ENCODE measurements at places on chromosomes 3 and 15.

- DNase-seq = no peak
Measured at GRCh38 chr3:146085678-146086077, 75.3 kb downstream of the PLOD2 start.

DNA sequence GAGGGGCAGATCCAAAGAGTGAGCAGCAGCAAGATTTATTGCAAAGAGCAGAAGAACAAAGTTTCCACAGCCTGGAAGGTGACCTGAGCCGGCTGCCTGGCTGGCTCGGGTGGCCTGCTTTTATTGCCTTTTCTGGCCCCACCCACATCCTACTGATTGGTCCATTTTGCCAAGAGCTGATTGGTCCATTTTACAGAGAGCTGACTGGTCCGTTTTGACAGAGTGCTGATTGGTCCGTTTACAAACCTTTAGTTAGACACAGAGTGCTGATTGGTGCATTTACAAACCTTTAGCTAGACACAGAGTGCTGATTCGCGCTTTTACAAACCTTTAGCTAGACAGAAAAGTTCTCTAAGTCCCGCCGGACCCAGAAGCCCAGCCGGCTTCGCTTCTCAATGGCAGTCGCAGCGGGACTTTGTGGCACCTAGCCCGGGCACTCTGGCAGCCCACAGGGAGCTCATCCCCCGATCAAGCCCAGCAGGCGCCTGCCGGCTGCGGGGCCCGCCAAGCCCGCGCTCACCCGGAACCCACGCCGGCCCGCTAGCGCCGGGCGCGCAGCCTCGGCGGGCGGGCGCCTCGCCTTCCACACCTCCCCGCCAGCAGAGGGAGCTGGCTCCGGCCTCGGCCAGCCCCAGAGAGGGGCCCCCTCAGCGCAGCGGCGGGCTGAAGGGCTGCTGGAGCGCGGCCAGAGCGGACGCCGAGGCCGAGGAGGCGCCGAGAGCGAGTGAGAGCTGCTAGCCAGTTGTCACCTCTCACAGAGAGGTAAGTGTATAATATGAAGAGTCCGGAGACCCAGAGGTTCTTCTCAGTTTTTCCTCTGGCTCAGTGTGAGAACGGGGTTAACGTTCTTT is 339.2 kb downstream of the CHL1 start:
- DNase-seq = no peak

DNA sequence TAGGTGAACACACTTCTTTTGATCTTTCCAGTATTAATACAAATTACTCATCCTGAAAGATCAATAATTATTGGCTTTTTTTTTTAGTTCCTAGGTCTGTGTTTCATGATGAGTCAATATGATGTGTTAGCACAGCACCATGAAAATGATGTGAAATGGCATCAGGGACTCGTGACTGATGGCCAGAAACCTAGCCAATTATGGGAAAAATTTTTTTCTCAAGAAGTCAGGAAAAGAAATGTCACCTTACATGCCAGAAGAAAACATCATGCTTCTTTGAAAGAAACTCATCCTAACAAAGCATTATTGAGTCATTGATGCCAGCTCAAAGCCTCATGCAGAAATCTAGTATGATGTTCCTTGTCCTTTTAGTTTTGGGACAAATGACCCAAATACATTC is 468.3 kb upstream of the CBLB start:
- DNase-seq = no peak

- DNase-seq = no peak
Measured at GRCh38 chr15:69484837-69485236, 32.2 kb downstream of the RPLP1 start.

- DNase-seq = no peak
Measured at GRCh38 chr3:159189994-159190669, 388.3 kb downstream of the MFSD1 start.

DNA sequence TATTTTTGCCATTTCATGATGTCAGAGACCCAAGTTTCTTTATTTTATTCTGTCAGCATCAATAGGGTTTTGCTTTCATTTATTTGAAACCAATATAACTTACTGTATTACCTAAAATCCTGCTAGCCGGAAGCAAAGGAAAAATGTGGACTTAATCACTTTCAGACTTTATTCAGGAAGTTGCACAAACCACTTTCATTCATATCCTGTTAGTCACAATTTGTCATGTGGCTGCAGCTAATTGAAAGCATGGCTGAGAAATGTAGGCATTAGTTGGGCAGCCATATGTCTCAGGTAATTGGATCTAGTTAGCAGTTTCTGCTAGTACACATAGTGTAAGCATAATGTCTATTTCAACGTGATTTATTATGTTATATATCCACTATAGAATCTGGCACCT is 462.3 kb upstream of the SGO1 start:
- DNase-seq = peak; percentile 24

DNA sequence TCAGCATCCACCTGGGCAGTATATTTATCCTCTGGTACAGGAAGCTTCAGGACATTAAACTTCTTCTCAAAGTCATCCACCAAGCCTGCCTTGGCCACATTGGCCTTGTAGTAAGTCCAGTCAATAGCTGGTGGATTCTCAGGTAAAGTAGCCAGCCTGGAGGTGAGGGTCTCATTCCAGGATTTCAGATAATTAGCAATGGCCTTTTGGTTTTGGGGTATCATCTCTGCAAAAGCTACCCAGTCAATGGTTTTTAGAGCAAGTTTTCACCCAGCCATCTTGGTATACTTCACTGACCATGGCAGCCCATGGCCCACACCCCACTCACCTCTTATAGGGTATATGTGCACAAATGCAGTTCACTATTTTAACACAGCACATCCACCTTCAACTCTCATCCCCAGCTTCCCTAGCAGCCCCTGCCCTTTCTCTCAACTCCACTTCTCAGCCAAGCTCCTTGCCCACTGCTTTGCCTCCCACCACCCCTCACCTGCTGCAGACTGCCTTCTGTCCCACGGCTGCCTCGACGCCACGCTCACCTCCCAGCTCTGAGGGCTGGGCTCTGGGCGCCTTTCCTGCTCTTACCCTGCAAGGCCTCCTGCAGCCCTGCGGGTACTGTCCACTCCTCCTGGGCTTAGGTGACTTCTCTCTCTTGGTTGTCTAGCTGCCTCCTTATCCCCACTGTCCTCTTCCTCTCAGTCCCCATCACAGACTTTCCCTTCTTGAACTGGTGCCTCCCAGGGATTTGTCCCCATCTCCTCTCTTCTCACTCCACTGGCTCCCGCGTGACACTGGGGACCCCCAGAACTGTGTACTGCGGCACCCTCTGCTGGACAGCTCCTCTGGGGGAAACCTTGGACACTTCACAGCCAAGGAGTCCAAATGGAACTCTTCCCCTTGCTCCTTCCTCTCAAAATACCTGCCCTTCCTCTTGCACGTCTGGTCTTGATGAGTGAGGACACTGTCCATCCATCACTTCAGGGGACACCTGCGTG is 1.7 kb upstream of the TGM5 start:
- DNase-seq = no peak

DNA sequence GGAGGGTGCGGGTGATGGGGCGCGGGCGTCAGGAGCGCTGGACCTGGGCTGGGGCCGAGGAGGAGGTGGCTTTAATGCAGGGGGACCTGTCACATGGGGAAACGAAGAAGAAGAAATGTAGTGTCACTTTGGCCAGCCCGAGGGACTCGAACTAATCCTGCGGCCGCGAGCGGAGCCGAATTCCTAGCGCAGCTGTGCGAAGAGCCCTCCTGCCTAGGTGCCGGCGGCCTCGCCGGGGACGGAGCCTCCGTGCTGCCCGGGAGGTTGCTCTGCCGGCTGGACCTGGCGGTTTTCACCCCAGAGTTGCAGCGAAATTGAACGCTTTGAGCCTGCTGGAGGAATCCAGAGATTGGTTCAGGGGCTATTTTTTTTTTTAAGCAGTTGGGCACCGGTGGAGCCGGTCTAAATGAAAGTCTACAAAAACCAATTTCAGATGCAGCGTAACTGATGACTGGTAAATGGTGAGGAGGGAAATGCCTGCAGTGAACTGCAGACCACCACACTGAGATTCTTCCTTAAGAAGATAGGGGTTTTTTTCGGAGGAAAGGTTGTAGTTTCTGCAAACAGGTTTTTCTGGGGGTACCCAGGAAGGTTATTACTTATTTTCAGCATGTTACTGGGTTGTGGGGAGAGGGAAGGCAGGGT is 662 bp downstream of the TMEM108 start:
- no peak for DNase-seq

GRCh38 chr3:172317481-172317880 is 130.8 kb downstream of the GHSR start:
- no peak for DNase-seq

GRCh38 chr3:61420136-61420759 is 141.1 kb upstream of the PTPRG start:
- DNase-seq = no peak

DNA sequence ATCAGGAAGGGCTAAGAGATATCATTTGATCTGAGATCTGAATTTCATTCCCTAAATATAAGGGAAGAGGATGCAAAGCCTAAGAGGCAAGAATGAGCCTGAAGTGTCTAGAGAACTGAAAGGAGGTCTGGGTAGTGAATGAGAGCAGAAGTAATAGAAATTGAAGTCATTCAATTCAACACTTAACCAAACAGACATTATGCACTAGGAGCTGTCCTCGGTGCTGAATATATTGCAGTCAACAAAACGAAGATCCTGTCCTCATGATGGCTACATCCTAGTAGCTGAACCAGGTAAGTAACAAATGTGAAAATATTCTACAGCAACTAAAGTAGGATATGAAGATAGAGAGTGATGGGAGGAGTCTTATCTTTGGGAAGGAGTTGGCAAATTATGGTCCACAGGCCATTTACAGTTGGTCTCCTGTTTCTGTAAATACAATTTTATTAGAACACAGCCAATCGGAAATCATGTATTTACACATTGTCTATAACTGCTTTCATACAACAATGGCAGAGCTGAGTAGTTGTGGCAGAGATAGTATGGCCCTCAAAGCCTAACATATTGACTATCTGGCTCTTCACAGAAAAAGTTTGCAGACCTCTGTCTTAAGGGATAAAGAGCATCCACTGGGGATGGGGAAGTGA is 192.9 kb upstream of the CADPS start:
- DNase-seq = peak; percentile 46
